ENCODE measurements at places on chromosomes 2 and 18.

DNA sequence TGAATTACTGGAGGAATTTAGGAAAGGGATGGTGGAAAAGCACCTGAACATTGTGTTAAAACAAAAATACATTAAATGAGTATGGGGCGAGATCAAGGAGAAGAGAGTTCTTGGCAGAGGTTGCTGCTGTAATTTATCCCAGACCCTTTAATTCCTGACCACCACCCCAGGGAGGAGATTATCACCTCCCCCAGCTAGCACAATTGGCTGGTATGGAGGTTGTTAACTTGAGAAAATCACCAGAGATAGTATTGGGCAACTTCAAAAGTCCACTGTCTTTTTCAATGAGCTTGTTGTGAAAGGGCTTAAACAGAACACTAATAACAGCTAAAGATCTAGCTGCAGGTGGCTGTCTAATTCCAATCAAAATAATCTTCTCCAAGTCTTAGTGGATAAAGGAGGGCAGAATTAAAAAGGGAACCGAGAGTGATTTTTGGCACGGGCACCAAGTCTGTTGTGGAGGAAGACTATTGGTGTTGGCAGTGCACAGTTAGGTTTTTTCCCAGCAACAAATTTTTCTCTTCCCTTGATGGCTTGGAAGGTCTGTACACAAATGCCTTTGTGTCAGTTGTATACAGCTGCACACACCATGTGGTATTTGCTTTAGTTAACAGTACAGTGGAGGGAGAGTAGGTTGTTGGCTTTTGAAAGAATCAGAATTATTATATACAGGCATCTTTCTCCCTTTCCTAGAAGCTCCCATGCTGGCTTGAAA, 289.5 kb downstream of the SLC4A3 start:
- no peak for DNase-seq

DNA sequence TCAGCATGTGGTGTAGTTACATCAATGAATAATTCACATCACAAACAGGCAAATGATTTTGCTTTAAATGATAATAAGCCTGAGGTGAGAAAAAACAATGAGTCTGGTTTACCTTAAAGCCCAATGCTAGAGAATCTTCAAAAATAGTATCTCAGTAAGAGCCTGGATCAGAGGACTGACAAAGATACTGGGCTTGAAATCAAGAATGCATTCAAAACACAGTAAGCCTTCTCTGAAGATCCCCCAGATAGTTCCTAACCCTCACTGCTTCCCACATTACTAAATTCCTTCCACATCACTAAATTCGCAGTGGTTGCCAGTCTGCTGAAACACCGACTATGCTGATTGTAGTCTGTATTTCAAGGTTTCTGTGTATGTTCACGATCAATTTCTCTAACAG, 514.9 kb downstream of the SUCLG1 start:
- DNase-seq: no peak

DNA sequence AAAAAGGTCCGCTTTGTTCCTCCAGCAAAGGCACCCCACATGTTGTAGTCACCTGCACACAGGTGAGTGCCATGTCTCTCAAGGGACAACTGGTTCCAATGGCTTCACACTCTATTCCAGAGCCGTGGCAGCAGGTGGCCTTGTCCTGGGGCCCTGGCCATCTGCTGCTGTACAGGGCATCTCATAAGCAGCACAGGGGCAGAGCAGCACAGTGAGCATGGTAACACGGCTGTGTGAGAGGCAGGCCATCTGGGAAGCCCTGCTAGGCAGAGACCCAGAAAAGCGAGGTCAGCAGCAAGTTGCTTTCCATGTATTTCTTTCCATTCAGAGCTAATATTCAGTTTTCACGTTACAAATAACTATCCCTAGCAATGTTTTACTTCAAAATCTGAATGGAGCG, 54.7 kb downstream of the CMPK2 start:
- no peak for DNase-seq

DNA sequence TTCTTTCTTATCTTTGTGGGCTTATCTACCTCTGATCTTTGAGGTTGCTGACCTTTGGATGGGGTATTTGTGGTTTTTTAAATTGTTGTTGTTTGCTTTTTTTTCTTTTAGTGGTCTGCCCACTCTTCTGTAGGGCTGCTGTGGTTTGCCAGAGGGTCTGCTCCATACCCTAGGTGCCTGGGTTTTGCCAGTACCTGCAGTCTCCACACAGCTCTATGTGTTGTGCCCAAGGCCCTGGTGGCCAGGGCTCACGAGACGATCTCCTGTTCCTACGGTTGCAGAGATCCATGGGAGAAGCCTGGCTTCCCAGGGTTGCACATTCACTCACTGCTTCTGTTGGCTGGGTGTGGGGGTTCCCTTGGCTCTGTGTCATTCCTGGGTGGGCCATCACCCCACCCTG, 87.1 kb downstream of the PARD3B start:
- DNase-seq: no peak

DNA sequence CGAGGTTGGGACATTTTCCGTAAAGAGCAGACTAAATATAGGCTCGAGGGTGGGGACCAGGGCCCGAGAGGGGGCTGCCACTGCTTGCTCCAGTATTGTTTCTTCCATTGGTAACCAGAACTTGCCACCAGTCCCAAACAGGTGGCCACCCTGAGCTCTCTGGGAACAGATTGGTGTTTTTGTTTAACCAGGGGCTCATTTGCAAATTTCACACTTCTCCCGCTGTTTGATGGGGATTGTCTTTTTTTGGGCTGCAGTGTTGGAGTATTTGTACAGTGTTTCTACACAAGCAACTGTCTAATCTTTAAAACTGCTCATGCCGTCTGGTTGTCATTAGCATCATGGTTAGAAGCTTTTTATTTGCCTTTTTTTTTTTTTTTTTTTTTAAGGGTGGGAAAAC, 8.5 kb downstream of the AGAP1 start:
- no peak for DNase-seq

GRCh38 chr2:29039718-29040480, 34.4 kb downstream of the PCARE start:
- no peak for DNase-seq

DNA sequence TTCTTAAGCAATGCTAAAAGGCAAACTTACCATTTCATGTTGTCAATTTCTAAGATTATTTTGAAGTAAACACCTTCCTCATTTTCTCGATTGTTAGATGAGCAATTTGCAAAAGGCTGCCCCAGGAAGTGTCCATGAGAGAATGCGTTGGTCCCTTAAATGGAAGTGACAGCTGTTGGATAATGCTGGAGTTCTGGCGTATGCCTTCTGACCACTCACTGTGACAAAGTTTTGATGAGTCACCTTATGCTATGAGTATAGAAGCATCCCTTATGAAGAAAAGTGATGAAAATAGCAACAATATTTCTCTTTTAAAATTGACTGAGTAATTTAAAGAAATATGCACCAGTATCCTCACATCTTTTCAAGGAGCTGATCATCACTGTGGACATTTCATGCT, 1497.5 kb downstream of the DPP10 start:
- DNase-seq: no peak

GRCh38 chr2:96824079-96824870, 8.2 kb downstream of the CNNM3 start:
- DNase-seq: no peak

- no peak for DNase-seq
Measured at GRCh38 chr2:22329211-22330154, 1055.5 kb upstream of the KLHL29 start.

- DNase-seq: no peak
Measured at GRCh38 chr2:206981086-206981674, 41.9 kb downstream of the CPO start.

DNA sequence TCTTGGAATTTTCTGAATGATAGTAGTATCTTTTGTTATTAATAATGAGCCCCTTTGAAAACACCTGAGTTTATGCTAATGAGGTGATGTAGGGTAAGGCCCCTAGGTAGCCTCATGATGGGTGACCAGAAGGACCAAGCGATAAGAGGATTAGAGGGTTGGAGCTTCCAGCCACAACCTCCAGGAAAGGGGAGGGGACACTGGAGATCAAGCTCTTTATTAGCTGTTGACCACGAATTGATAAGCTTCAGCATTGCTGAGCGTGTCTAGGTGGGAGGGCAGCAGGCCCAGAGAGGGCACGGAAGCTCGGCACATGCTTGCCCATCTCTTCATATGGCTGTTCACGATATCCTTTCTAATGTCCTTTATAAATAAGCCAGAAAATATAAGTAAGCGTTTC, 39.0 kb downstream of the KIAA2012 start:
- DNase-seq: no peak

GRCh38 chr2:165237056-165237455, 2.2 kb upstream of the SCN2A start:
- no peak for DNase-seq

- DNase-seq: peak; percentile 3
Measured at GRCh38 chr2:161373942-161374341, 42.2 kb upstream of the TBR1 start.

- peak; percentile 5 for DNase-seq
Measured at GRCh38 chr2:131394147-131394931, 30.4 kb upstream of the RAB6D start.

DNA sequence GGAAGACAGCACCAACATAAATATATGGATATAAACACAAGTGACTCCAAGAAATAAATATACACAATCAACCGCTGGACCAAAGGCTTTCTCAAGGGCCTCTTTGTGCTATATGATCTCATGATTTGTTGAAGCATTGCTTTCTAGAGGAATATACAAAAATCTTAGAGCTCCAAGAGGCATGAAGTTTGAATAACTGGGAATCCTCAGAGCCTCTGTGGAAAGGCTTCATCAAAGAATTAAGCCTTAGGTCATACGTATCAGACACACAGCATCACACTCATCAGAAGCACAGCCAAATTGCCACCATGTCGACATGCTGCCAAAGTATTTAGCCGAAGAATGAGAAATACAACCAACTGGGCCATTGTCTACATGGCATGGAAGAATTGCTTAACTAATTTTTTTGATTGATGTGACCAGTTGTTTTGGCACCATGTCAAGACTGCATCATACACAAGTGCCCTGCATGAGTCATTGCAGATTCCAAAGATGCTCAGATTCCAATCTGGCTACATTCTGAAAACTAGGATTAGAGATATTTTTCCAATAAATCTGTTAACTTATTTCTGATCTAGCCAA, 860.6 kb upstream of the ZEB2 start:
- DNase-seq: peak; percentile 86

GRCh38 chr2:219314804-219315468, 5.7 kb upstream of the PTPRN start:
- no peak for DNase-seq

DNA sequence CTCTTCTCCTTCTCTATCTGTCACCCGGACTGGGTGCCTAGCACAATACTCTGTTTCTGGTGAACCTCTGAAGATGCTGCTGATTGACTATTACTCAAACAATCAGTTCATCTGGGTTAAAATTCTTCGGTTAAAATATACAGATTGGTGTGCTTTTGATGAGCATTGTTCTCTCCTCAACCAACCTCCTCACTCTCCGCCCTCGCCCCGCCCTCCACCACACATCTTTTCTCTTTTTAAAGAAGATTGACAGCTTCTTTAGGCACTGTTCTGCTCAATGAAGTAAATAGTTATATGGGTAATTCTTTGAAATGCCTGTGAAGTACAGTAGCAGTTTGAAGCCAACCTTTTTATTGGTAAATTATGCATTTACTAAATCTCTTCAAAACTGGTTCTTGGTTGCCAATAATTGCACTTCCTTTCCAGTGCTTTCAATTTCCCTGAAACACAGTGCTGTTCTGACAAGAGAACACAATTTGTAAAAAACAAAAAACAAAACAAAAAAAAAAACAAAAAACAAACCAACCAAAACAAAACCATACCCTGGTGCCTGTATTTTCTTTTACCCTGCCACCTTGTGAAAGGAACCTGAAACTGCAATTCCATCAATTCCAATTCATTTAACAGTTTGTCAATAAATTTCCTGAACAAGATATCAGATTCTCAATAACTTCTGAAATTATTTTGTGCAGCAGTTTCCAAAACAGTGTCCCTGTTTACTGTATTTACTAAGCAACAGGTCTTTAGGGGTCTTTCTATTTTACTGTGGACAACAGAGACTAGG, 188.6 kb downstream of the LRP1B start:
- no peak for DNase-seq
